Esophagus squamous epithelium (tissue), 5 donors: ENCODE measurements at places on chromosomes 7 and 10.

DNA sequence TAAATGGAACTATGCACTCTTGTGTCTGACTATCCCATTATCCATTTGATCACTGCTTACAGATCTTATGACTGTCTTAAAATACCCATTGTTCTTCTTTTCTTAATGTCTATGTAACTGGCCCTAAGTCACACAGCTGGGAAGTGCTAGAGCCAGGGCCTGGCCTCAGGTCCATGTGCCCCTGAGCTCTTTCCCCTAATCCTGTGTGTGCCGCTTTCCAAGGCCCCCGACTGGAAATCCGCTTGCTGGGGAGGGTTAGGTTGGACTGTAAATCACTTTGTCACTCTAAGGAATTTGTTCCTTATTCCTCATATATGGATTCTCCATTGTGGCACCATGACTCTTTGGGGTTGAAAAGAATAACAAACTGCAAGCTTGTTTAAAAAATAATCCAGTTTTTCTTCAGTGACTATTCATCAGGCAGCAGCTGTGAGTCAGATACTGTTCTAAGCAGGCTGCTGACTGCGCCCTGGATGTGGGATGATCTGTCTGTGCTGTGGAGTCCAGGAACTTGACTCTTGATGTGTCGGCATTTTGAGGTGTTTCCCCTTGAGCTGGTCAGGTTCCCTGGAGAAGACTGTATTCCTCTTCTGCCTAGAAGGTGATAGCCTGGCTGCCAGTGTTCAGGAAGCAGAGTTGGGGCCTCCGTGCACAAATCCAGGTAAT lies 236.3 kb downstream of the SDK1 start:
- DNase-seq: no peak

DNA sequence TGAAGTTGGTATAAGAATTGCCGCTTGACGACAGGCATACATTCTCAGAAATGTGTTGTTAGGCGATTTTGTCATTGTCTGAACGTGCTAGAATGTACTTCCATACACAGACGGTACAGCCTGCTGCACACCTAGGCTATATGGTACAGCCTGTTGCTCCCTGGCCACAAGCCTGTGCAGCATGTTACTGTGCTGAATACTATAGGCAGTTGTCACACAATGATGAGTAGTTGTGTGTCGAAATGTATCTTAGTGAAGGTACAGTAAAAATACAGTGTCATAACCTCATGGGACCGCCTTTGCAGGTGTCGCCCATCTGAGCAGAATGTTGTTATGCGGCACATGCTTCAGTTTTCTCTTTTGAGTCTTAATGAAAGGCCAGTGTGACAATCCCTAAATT lies 66.5 kb downstream of the SHH start:
- no peak for DNase-seq

DNA sequence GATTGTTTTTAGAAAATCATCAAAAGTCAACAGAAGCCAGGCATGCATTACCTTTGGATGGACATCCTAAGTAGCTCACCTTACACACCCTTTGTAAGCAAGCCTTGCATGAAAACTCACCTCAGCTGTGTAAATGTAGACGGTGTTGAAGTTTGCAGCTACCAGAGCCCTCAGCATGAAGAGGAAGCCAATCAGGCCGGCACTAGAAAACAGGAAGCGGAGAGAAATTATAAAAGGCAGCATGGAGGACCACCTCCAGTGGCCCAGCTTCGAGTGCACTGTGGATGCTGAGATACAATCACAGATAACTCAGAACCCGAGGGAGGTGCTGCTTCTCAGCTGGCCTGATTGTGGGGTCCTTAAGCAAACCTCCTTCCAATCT lies 75.3 kb downstream of the SVOPL start:
- no peak for DNase-seq

DNA sequence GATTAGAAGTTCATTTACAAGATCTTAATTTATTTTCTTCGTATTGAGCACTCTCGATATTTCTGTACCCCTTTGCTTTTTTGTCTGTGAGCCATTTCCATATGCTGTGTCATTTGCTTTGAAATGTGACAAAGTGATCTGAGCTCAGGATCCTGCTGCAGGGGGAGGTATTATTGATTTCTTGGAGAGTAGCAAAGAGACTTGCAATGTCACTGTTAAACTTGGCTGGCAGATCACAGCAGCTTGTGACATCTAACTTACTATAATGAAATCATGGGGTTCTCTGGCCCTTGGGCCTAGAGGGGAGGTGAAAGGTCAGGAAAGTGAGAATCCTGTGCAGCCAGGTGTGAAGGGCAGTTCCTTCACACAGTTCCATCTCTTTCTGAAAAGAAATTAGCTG lies 923.4 kb downstream of the REEP3 start:
- DNase-seq: no peak

DNA sequence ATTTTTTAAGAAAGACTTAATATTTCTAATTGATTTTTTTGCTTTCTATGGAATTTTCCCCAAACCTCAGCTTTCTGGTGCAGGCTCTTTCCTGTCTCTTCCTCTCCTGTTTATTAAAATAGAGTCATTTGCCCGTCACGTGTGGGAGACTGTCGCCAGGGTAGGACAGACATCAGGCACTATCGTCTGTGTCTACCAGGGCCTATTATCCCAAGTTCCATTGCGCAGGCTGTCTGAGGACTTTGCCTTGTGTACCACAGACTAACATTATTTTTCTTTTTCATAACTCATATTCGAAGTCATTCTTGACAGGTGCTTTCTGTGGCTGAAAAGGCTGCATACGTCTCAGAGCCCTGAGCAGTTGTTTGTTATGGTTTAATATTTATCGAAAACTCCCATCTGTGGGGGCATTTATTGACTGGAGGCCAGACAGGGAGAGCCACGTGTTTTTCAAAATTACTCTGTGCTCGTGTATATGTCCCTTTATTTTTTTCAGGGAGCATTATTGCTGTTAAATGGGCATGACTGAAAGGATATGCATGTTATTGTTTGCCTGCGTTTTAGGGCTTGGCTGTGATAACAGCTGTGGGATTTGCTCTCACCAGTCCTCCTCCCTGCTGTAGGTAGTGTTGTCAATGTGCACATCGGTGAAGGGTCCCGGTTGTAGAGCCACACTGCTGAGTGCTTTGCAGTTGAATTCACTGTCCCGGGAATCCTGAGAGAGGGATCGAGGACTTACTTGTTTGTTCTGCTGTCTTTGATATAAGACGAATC lies 89.8 kb downstream of the CAMK1D start:
- no peak for DNase-seq

GRCh38 chr10:17835688-17836087 lies 26.5 kb downstream of the MRC1 start:
- no peak for DNase-seq

- DNase-seq: no peak
Measured at GRCh38 chr7:85196696-85197095, 9.8 kb upstream of the SEMA3D start.

DNA sequence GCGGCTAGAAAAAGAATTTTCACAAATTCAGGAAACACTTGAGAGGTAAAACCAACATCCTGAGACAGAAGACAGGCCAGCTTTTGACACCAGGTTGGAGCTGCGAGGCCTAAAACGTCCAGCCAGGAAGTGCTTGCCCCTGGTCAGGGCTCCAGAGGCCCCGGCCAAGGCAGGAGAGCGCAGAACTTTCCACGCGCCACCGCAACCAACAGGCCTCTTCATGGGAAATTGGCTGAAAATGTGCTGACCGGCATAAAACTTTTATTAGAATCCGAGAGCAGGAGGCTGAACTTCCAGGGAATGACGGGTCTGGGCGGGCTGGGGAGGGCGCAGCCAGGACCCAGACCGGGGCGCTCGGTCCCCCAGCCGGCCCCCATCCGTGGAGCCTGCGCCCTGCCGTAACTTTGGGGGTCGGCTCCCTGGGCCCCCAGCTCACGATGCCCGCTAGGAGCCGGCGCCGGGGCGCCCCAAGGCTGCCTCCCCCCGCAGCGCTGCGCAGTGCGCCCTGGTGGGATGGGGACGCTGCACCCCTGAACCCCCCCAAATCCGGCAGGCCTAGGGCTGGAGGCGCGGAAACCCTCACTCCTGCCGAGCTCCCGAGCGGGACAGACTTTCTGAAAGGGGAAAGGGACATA lies 414.0 kb upstream of the MKI67 start:
- no peak for DNase-seq

GRCh38 chr7:134434701-134435100 lies 24.2 kb downstream of the AKR1B1 start:
- DNase-seq: no peak

GRCh38 chr7:22587322-22587721 lies 87.3 kb upstream of the STEAP1B start:
- no peak for DNase-seq
